Kasumi-1 (cell line): ENCODE measurements at places on chromosomes 16 and 17.

GRCh38 chr17:34098699-34099098 lies 156.4 kb upstream of the CCL2 start:
- DNase-seq, result no peak

GRCh38 chr17:81097134-81097942 lies 62.4 kb downstream of the BAIAP2 start:
- no peak for DNase-seq

GRCh38 chr17:59331129-59331928 lies at the start of gene YPEL2:
Gene YPEL2 (plus strand): TSS chr17:59331655. CDS start chr17:59353410, 21,755 bp downstream.
- peak; percentile 94 for DNase-seq

DNA sequence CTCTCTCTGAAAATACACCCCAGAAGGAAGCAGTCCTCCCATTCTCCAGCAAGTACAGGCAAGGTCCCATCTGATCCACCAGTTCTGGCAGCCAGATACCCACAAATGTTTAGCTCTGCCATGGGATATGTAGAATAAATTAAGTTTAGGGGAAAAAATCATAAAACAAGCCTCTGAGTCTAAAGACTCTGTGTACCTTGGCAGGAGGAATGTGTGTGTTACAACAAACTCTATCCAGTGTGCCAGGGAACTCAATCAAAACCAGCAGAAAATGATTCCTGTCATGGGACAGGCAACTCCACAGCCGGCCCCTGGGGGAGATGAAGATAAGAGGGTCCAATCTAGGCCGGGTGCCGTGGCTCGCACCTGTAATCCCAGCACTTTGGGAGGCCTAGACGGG lies 73.4 kb downstream of the MRM3 start:
- DNase-seq, result no peak

DNA sequence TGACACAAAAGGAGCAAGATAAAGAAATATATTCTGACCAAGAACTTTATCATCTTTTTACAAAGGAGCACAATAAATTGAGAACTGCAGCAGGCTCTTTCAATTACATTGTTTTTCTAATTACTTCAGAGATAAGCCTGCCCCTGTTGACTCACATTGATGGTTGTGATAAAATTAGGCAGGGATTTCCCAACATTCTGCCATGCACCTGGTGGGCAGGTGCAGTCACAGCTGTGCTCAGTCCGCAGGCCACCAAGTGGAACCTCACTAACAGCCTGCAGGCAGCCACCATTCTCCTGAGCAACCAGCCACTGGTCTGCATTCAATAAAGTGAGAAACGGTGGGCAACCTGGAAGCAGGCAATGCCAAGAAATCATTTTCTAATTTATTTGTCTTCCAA lies 5.1 kb downstream of the FANCA start:
- no peak for DNase-seq

- no peak for DNase-seq
Measured at GRCh38 chr17:44120851-44121605, 2.4 kb downstream of the HDAC5 start.

GRCh38 chr16:88118376-88118775 lies 167.1 kb downstream of the BANP start:
- no peak for DNase-seq

DNA sequence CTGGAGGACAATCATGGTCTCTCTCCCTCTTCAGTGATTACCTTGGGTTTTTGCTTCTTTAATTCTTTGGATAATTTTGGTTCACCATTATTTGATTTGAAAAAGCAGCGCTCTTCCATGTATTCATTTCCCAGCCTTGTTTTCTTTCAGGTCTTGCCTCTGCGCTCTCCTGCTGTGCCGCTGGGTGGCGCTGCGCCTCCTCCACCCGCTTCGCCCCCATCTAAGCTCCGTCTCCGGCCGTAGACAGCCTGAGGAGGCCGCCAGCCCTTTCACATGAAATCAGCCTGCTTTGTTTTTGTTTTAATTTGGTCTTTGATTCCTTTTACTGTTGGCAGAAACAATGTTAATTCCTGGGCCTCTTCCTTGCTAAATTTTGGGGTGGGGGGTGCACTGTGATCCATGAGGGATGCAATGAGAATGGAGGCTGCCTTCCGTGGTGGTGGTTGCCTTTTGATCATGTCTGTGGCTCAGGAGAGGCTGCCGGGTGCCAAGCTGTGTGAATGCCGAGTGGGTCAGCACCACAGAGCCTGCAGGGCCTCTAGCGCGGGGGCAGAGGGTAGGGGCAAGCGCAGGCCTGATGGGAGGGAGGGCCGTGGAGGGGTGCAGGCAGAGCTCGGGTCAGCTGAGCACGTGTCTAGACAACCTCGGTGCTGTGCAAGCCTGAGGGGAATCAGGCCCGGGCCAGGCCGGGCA lies 64.1 kb downstream of the PLD6 start:
- peak; percentile 12 for DNase-seq

DNA sequence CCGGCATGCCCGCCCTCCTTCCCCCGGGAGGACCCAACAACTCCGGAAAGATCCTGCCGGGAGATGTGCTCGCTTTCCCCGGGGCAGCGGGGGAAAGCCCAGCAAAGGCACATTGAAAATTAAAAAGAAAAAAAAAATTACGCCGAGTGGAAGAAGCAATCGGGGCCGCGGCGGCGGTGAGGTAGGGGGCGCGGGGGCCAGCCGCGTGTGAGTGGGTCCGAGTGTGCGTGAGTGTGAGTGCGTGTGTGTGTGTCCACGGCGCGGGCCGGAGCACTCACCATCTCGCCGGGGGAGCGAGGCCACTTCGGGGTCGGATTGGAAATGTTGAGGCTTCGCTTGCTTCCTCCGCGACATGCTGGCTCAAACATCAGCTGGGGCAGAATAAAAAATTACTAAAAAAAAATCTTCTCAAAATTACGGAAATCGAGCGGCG lies at the start of gene SALL1:
SALL1 (minus strand) TSS at position 383 of the 433 bp plus-strand sequence; CDS start at position 354, 29 bp downstream.
- DNase-seq, result no peak

DNA sequence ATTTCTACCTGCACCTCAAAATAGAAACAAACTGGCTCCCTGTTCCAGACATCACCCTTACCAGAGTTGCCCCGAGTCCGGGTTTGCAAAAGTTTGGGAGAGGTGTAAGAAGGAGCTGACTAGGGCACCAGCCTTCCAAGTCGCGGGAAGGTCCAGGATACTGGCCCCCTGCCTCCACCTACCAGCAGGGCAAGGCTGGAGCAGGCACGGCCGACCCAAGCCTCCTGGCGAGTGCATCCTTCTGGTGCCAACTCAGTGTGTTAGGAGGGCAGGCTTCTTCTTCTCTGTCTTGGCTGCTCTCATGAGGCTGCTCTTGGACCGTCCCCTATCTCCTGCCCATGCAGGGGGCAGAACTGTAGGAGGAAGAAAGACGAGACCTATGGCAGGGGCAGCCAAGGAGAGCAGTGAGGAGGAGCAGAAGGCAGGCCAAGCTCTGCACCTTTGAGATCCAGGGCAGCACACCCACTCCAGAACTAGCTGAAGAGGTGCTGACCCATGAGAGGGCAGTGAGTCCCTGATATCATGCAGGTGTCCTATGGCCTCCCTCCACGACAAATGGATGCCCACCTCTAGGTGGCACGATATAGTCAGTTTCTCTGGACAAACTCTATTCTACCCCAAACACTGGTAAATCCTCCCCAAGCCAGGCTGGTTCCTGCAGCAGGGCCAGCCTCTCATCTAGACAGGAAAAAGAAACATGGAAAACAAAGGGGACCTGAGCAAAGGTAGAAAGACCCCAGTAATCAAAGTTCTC lies 54.4 kb downstream of the CYTH1 start:
- no peak for DNase-seq

DNA sequence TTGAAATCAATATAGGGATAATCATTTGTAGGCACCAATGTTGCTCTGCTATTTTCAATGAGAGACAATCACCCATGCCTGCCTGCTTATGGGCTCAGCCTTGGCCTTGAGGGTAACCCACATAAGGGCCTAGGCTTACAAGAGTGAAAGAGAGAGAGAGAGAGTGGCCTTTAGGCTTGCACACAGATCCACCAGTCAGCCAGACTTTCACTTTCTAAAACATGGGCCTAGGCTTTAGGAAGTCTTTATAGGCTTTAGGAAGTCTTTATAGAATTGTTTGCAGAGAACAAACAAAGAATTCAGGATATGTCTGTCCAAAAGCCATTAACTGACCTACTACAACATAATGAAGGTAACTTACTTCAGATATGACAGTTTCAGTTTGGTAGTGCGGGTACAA lies 3.4 kb downstream of the ABCA9 start:
- DNase-seq, result no peak

- no peak for DNase-seq
Measured at GRCh38 chr16:68404736-68405345, 43.5 kb downstream of the SMPD3 start.

GRCh38 chr17:39903158-39903884 lies 15.1 kb downstream of the GSDMB start:
- DNase-seq, result peak; percentile 11

DNA sequence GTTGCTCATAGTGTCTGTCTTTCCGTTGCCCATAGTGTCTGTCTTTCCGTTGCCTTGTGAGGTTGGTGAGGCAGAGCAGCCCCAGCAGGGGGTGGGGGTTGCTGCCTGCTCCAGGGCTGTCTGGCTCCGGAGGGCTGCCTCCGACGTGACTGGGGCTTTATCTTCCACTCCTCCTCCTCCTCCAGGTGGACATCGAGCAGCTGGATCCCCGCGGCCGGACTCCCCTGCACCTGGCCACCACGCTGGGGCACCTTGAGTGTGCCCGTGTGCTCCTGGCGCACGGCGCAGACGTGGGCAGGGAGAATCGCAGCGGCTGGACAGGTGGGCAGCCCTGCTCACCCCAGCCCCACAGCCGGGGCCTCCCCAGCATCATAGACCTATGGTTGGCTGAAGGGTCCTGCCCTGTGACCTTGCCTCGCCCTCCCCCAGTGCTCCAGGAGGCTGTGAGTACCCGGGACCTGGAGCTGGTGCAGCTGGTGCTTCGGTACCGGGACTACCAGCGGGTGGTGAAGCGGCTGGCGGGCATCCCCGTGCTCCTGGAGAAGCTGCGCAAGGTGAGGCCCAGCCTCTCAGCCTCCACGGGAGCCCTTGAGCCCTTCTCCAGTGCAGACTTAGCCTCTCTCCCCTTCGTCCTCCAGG lies 14.7 kb downstream of the ANKRD13B start:
- DNase-seq, result no peak

DNA sequence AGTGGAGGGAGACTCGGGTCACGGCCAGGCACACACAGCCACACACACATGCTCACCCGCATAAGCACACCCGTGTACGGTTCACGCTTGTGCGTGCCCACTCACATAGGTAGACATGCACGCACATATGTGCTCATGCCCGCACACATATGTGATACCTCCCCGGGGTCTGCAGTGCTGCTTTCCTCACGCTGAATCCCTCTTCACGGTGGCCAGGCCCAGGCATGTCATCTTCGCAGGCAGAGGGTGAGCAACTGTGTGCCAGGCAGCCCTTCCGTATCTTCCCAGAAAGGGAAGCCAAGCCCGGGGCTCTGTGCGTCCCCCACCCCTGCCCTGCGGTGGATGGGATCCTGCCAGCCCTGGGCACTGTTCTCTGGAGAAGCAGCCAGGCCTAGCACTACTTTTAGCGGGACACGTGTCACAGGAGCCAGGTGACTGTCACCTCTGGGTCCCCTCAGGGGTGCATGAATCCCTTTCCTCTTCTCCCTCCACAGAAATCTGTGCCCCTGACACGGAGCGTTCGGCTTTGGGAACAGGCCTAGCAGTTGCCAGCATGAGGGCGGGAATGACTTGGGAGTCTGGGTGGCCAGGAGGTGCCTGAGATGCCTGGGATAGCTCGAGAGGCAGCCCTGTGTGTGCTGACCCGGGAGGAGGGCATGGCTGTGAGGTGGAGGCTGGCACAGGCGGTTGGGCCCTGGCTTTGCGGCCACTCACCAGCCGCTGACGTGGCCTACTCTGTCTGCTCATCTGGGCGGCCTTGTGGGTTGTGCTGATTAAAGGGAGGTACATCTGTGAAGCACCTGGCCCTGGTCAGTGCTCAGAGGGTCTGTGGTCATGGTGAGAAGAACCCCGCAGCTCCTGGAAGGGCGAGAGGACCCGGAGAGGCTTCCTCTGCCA lies 47.5 kb downstream of the BAIAP2 start:
- no peak for DNase-seq

GRCh38 chr17:57294101-57294500 lies 37.8 kb downstream of the MSI2 start:
- no peak for DNase-seq

GRCh38 chr16:3774156-3774767 lies 56.9 kb upstream of the TRAP1 start:
- no peak for DNase-seq

- no peak for DNase-seq
Measured at GRCh38 chr17:21816592-21817567, 124.6 kb downstream of the KCNJ18 start.

- DNase-seq, result no peak
Measured at GRCh38 chr16:369866-370436, 387 bp downstream of the MRPL28 start.

GRCh38 chr16:66175636-66176035 lies 190.9 kb upstream of the CDH5 start:
- DNase-seq, result peak; percentile 69

DNA sequence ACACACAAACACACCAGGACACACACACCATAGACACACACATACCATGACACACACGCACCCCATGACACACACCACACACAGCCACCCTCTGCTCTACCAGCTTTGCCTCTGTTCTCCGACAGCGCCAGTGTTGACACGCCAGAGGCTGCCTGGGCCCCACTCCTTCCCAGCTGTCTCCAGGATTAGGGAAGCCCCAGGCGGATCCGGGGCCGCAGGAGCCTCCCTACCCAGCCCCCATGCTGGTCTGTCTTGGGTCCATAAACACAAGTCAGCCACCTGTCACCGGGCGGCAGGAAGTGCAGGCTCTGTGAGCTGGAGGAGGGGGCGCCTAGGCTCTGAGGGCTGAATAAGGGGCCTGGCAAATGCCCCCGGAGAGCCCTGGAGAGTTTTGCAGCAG lies 10.5 kb downstream of the TBC1D16 start:
- no peak for DNase-seq

DNA sequence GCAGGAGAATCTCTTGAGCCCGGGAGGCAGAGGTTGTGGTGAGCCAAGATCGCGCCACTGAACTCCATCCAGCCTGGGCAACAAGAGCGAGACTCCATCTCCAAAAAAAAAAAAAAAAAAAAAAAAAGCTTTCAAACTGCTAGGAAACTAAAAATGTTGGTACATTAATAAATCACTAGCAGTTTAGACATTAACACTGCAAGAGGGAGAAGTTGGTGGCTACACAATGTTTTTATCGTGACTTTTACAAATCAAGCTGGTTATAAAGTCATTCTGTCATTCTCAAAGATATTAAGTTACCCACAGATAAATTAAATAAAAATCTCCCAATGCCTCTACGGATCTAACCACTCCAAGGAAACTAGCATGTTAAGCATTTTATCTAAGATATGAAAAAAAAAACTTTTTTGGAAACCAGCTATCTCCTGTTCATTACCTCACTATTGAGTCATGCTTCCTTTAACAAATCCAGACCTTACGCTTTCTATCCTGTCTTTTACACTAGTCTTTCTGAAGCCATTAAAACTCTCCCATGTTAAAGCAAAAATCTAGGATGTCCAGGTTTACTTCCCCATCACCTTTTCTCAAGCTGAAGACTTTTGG lies 85.9 kb upstream of the SMURF2 start:
- DNase-seq, result no peak

- no peak for DNase-seq
Measured at GRCh38 chr16:66144641-66145040, 221.8 kb upstream of the CDH5 start.

- no peak for DNase-seq
Measured at GRCh38 chr16:1982013-1982433, 754 bp upstream of the NOXO1 start.
